ENCODE measurements at places on chromosomes 13 and 19.

GRCh38 chr19:53907193-53907581 lies 1.9 kb upstream of the CACNG7 start:
- DNase-seq: no peak

GRCh38 chr13:112859128-112859816 lies 109.7 kb upstream of the MCF2L start:
- no peak for DNase-seq

DNA sequence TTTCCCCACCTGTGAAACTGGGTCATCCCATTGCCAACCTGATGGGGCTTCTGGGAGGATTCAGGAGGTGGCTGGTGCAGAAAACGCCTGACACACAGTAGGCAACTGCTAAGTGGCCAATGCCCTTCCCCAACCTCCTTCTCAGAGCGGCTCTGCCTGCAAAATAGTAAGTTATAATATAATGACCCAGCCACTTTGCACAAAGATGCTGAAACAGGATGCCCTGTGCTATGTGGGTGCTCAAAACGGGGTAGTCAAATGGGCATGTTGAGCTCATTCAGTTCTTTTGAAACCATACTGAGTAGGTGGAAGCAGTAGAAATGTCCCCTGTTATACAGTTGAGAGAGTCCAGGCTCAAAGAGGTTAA lies 507 bp downstream of the MARCHF2 start:
- DNase-seq: no peak

DNA sequence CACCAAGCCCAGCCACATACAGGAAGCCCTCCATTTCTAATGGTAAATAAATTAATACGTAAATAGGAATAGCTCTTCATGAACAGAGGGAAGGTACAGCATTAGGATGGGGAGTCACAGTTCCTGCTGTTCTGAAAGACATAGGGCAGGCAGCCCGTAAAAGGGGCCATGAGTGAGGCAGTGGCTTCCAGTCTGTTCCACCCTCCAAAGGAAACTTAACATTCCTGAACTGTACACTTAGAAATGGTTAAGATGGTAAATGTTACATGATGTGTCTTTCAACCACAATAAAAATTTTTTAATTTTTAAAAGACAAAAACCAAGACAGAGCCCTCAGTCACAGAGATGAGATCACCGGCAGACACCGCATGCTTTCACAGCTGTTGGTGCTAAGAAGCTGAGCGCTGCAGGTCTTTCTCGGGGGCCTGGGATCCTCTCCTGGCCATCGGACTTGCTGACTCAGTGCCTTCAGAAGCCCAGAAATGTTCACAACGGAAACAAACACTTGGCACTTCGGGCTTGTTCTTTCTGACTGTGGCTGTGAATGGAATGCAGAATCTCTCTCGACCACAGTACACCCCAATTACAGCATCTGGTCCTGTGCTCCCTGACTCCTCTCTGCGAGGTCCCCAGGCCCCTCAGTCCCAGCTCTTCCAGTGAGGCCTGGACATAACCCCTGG lies 36.4 kb downstream of the EPS15L1 start:
- DNase-seq: peak; percentile 99

GRCh38 chr13:19587635-19588300 lies 26.4 kb upstream of the TPTE2 start:
- DNase-seq: peak; percentile 40

DNA sequence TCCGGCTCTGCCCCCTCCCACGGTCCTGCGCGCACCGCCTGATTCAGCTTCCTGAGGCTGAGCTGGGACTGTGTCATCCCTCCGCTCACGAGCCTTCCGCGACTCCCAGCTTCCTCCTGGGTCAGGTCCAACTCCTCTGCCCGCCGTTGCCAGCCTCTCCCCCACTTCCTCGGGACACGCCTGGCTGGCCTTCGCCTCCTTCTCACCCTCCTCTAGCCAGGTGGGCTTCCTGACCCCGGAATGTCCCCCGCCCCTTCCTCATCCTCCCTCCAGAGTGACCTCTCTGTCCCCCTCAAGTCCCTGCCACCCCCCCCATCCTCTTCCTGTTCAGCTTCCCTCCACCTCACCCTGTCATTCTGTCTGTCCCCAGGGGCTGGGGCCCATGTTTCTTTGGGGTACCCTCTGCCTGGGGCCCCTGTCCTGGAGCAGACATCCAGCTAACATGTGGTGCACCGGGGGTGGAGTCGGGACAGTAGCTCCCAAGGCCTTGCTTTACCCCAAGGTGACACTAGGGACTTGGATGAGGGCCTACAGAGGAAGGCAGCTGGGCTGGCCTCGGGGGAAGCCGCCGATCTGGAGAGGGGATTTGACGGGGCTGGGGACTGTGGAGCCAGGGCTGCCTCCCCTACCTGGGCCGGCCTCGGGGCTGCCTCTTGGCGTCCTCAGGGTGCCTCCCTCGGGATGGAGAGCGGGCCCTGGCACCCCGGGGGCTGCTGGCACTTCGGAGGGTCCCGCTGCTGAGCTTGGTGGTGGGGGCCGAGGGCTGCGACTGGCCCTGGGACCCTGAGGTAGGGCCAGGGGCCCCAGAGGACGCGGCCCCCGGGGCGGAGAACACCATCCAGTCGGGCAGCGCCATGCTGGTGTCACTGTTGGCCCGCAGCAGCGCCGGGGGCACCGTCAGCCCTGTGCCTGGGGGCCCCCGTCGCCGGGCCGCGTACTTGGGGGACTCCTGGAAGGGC lies 16.5 kb downstream of the SHANK1 start:
- no peak for DNase-seq

DNA sequence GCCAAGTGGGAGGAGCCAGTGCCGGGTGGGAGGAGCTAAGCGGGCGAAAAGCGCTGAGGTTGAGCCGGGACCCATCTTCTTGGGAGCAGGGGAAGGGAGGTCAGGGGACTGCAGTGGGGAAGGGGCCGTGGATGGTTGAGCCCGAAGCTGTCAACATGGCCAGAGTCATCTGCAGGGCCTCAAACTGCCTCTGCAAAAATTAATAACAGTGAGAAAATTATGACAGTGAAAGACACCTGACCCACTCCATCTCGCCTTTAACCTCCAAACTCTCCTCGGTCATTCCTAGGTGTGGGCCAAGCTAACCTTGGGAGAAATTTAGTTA lies 30.1 kb downstream of the ZNF557 start:
- no peak for DNase-seq

- no peak for DNase-seq
Observed at GRCh38 chr19:49515767-49516166, 3.3 kb downstream of the FCGRT start.

GRCh38 chr19:47723581-47723940 lies 10.3 kb downstream of the EHD2 start:
- DNase-seq: peak; percentile 92

GRCh38 chr13:80040981-80041317 lies 300.0 kb downstream of the SPRY2 start:
- no peak for DNase-seq

GRCh38 chr13:25109341-25109740 lies 13.4 kb downstream of the PABPC3 start:
- DNase-seq: no peak

- DNase-seq: peak; percentile 5
Observed at GRCh38 chr13:46015366-46015765, 37.2 kb downstream of the ZC3H13 start.

- DNase-seq: no peak
Observed at GRCh38 chr13:111139873-111140561, 24.9 kb downstream of the ARHGEF7 start.

- DNase-seq: peak; percentile 95
Observed at GRCh38 chr13:97223711-97224541, 1.8 kb downstream of the MBNL2 start.

- no peak for DNase-seq
Observed at GRCh38 chr13:98328511-98328910, 151.4 kb upstream of the RNF113B start.

DNA sequence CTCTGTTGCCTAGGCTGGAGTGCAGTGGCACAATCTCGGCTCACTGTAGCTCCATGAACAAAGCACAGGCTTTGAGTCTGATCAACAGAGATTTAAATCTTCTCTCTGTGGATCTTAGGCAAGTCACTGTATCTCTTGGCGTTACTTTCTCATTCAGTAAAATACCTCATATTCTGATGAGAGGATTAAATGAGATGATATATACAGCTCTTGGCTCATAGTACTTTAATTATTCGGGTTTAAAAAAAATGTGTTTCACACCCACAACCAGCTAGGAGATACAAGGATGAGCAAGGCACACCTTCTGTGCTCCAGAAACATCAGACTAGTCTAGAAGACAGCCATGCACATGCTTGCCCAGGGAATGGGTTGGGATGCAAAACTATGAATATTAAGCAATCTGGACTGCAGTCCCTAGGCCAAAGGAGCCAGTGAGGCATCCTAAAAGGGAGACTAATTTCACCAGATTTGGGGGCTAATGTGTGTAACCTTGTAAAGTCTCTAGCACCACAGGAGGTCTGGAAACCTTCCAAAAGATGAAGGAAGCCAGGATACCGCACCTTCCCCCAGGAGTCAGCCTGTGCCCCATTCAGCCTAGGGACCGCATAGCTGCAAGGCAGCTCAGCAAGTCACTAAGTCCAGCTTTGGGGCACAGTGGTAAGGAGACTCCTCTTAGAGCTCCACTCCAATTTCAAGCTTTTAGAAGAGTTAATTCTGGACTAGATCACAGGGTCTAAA lies 2.5 kb downstream of the VPS36 start:
- no peak for DNase-seq

GRCh38 chr19:27679399-27679798 lies 1533.6 kb downstream of the UQCRFS1 start:
- DNase-seq: no peak

- no peak for DNase-seq
Observed at GRCh38 chr19:41911889-41912731, 16.1 kb downstream of the ERFL start.

GRCh38 chr13:65582160-65582559 lies 1648.0 kb downstream of the PCDH9 start:
- DNase-seq: no peak

DNA sequence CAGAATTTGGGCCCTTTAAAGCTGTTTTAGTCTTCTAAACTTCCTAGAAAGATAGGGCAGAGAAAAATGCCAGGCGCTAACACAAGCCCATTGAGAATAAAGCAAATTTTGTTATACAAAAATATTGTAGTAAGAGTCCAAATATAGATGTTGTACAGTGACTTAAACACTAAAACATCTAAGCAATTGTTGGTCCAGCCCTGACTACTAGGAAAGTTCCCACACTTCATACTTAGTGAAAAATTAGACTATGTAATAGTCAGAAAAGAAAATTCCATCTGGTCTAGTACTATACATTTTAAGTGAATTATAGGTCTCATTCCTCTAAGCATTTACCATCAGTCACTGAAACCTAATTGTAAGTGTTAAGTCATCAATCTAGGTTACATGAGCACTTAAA lies 1518.3 kb upstream of the SLC10A2 start:
- peak; percentile 57 for DNase-seq

- peak; percentile 36 for DNase-seq
Observed at GRCh38 chr13:78241278-78241919, 322.8 kb upstream of the EDNRB start.

GRCh38 chr13:100549316-100549715 lies 39.3 kb downstream of the GGACT start:
- DNase-seq: no peak

DNA sequence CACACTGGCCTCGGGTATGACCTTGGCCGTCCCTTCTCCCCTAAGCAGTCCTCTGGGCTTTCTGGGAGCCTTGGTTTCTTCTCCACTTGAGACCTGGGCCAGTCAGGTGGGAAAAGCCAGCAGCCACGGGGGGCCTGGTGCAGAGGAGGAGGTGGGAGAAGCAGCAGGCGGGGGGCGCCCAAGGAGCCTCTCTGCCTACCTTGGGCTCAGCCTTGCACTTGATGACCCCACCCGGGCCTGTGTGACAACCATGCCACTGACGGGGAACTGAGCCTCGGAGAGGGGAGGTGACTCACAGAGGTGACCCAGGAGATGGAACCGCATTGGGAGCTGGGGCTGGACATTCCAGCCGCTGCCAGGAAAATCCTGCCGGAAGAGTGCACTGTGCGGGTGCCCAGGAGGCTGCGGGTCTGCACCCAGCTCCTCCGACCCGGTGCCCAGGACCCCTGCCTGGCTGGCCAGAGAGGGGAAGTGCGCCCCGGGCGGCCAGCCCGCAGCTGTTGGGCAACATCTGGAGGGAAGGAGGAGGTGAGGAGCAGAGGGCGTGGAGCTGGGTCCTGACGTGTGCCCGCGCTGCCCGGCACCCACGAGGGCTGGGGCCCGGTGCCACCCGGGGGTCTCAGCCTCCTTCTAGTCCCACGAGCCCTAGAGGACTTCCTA lies 23.4 kb upstream of the SLC7A10 start:
- DNase-seq: no peak

DNA sequence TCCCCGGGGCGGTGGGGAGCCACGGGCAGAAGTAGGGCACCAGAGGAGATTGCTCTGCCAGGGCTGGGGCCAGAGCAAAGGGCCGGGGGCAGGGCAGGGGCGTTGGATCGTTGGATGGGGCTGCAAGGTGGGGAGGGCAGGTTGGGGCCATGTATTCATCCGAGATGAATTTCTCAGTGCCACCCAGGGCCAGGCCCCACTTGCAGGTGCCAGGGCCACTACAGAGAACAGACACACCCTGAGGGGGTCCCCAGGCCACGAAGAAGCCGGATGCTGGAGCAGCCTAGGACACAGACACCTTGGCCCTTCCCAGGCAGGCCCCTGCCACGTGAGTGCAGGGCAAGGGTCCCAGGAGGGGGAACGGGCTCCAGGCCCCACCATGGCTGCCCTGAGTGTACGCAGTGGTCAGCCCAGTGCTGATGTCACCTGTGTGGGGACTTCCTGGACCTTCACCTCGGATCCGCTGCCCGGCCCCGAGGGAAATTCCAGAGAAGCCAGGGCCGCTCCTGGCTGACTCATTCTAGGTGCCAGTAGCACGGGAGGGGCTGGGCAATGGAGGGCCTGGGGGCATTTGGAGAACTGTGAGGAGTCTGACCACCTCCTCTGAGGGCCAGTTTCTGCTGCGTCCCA lies 9.6 kb upstream of the SBNO2 start:
- DNase-seq: no peak

GRCh38 chr13:33629605-33630360 lies 188.2 kb upstream of the RFC3 start:
- DNase-seq: no peak

- DNase-seq: no peak
Observed at GRCh38 chr19:48121909-48122371, 11.3 kb upstream of the PLA2G4C start.

DNA sequence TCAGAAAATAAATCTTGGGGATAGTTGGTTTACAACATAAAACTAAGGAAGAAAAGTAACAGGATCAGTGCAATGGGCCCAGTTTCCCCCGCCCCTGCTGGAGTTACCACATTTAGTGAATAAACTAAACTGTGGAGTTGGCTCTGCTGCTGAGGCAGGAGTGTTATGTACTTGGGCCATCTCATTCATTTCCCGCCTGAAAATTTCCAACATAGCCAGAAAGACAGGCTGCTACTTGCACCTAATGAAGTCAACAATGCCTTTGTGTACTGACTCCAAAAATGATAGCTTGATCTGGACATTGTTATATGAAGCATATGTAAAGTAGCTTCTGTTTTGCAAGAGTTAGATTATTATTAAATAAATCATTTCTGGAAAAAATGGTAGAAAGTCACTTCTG lies 7.9 kb upstream of the RNASEH2B start:
- DNase-seq: no peak

DNA sequence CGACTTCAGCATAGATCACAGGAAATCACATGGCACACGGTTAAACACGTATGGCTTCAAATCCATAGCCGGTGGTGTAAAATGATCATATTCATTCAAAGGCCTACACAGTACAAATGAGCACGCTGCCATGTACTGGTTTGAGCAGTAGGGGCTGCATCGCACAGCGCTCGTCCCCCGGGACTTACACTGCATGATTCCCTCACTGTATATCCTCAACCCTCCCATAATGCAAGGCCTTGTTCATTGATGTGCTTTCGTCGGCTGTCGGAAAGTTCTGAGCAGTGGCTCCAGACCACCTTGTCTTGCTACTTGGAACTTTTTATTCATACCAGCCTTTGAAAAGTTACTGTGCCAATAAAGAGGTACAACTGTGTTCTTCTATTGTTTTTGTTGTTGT lies 578.2 kb downstream of the MYO16 start:
- DNase-seq: no peak
